ENCODE measurements at places on chromosomes 1 and 21.

- DNase-seq, result no peak
Measured at GRCh38 chr1:36711480-36711879, 228.8 kb upstream of the CSF3R start.

DNA sequence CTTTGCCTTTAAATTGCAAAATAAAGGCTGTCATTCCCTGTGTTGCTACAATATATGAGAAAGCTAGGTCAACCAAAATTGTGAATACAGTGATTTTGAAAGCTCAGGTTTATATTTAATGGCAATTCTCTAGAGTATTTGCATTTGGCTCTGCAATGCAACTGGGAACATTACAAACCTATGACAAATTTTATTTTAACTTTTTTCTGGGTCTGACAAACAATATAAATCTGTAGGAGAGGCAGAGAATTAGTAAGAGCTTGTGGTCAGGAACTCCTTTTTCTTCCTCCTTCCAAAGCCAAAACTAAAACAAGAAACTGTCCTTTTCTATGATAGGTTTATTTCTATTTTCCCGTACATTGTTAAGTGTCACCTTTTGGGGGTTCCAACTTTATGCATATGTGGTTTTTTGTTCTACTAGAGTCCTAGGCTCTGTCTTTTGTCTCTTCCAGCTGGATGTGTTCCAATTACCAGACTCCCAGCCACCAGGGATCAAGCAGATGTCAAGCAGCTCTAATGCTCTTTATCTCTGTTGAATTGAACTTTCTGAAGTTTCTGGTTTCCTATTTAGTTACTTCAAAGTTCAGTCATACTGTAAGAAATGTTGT, 106.9 kb downstream of the ASH1L start:
- DNase-seq, result no peak

DNA sequence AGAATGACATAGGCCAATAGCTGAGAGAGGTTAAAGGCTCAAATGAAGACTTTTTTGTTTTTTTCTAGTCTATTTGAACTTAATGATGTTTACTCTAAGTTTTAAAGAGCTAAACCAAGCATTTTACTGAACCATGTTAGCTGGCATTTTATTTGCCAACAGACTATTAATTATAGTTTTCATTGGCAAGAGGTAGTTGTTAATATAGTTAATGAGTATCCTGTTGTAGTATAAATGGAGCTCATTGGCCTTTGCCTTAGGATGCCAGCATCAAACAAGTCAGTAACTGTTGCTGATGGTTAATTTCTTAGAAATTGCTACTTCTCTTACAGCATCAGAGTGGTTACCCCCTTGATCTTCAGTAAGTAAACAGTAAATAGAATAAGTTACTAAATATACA, 339.0 kb upstream of the B3GALT2 start:
- no peak for DNase-seq

- DNase-seq, result no peak
Measured at GRCh38 chr1:208717525-208717924, 473.3 kb upstream of the PLXNA2 start.

GRCh38 chr21:42218836-42219605, at the start of gene ABCG1:
ABCG1 (plus strand) TSS chr21:42219140; CDS start chr21:42219263, 123 bp downstream.
- peak; percentile 73 for DNase-seq

DNA sequence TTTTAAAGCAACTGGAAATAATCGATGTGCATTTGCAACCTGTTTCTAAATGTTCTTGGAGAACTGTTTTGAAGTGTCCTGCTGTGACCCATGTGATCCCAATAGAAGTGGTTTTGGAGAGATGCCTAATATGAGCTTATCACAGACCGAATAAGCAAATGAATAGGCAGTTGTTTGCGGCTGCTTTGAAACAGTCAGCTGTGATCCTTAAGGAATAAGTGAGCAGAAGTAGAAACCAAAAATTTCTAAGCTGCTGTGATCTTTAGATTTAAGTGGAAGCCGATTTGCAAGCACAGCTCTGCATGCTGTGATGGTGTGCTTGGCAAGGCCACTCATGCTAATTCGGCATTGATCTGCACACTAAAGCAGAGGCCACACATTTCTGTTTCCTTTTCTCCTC, 329.5 kb upstream of the DUSP10 start:
- no peak for DNase-seq

DNA sequence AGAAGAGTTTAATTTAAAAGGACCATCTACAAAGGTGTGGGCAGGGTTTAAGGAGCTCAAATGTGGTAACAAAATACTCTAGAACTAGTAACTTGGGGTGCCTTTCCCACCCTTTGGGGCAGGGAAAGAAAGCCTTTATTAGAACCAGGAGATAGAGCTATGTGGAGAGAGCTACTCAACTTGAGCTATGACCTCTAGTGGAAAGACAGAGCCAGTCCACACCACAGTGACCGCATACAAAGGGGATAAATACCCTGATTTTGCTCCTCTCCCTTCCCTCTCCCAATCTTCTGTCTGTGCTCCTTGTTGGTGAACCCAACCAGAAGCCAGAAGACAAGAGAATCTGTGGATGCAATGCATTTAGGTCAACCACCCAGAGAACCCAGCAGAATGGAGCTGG, 54.4 kb upstream of the JAK1 start:
- no peak for DNase-seq

DNA sequence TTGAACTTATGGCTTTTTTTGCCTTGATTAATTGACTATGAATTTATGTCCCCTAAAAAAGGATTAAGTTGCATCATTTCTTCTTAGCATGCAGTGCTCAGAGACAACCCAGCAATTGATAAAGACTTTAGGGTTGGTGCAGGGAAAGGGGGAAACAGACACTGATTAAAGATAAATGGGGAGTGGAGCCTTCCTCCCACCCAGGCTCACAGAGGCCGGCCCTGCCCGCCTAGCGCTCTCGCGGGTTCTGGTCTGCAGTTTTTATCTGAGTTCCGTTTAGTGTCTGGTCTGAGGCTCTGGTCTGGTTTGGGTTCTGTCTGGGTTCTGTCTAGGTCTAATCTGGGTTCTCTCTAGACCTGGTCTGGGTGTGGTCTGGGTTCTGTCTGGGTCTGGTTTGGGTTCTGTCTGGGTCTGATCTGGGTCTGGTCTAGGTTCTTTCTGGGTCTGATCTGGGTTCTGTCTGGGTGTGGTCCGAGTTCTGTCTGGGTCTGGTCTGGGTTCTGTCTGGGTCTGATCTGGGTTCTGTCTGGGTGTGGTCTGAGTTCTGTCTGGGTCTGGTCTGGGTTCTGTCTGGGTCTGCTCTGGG, 48.1 kb downstream of the ABCG1 start:
- DNase-seq, result no peak

GRCh38 chr1:1869469-1869868, 21.4 kb downstream of the GNB1 start:
- DNase-seq, result no peak

GRCh38 chr1:147264158-147264768, 21.8 kb downstream of the CHD1L start:
- DNase-seq, result no peak

DNA sequence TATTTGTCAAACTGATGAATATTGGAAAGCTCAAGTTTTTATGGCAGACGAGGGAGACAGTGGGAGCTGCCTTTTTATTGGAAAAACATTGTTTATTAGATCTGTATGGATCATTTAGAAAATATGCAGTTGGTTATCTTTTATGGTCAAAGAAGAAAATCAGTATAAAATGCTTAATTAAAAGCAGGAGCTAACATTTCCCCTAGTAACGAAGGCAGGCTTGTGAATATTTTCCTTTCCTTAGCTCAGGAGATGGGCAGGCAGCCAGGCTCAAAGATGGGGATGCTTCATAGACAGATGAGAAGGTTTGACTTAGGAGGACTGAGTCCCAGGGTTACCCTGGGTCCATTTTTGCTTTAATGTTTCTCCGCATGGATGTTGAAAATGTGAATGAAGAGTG, 26.0 kb downstream of the ROR1 start:
- DNase-seq, result no peak

- DNase-seq, result no peak
Measured at GRCh38 chr1:154862907-154863306, 7.2 kb downstream of the KCNN3 start.

DNA sequence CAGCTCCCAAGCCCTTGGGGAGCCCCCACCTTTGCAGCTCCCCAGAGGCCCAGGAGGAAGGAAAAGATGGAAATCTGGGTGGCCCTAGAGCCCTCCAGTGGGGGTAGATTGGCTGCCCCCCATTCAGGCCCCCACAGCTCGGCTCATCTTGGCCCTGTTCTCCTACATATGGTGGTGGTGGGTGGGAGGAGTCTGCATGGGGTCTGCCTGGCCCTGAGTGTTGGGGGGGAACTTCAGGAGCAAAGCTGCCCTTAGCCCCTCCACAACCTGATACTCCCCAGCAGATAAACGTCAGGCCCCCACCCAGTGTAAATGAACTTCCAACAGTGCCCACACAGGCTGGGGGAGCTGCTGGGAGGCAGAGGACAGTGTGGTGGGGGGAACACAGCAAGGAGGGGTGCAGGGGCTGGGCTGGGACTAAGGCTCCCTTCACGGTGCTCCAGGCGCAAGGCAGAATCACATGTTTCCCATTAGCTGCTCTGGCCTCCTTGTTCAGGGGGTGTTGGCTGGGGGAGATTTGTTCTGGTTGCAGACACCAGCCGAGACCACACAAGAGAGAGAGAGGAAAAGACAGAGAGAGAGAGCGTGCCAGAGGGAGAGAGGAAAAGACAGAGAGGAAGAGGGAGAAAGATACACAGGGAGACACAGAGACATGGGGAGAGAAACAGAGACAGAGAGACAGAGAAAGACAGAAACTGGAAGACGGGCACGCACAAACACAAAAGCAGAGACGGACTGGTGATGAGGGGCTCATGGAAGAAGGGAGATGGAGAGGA, 42.6 kb downstream of the AHDC1 start:
- no peak for DNase-seq

DNA sequence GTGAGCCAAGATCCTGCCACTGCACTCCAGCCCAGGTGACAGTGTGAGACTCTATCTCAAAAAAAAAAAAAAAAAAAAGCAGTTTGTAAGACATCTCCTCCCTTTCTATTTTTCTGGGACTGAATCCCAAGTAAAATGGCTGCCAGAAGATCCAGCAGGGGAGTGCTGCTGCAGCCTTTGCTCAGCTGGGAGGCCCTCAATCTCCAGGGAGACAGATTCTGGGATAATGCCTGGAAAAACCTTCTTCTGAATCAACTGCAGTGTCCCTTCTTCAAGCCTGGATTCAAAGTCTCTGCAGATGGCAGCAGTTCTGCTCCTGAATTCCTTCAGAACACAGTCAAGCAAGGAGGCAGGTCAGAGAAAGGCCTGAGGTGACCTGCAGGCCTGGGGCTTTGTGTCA, 191.0 kb upstream of the NRIP1 start:
- DNase-seq, result no peak

DNA sequence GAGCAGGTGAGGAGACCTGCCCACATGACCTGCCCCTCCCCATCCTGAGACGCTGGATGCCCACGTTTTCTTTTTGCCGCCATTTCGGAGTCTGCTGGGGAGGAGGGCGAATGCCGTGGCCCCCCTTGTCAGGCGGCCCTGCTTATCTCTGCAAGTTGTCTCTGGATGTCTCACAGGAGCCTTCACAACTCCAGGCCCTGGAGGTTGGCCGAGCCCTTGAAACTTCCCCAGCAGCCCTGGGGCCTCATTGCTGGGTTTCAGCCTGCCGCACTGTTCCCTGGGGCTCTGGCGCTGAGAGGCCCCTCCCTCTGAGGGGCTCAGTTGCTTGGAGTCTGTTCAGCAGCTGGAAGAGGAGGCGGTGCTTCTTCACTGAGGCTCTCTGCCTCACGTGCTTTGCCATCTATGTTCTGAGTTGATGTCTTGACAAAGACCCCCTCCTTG, 29.8 kb upstream of the ZBTB21 start:
- no peak for DNase-seq

- no peak for DNase-seq
Measured at GRCh38 chr1:181128592-181129497, 40.3 kb downstream of the IER5 start.

- DNase-seq, result peak; percentile 57
Measured at GRCh38 chr1:160665330-160666078, 18.7 kb upstream of the SLAMF1 start.

GRCh38 chr1:18542351-18542750, 61.6 kb downstream of the KLHDC7A start:
- DNase-seq, result no peak

GRCh38 chr1:73491621-73492020, 706.4 kb downstream of the LRRIQ3 start:
- DNase-seq, result no peak

- DNase-seq, result no peak
Measured at GRCh38 chr1:165737196-165737595, 31.5 kb downstream of the TMCO1 start.

DNA sequence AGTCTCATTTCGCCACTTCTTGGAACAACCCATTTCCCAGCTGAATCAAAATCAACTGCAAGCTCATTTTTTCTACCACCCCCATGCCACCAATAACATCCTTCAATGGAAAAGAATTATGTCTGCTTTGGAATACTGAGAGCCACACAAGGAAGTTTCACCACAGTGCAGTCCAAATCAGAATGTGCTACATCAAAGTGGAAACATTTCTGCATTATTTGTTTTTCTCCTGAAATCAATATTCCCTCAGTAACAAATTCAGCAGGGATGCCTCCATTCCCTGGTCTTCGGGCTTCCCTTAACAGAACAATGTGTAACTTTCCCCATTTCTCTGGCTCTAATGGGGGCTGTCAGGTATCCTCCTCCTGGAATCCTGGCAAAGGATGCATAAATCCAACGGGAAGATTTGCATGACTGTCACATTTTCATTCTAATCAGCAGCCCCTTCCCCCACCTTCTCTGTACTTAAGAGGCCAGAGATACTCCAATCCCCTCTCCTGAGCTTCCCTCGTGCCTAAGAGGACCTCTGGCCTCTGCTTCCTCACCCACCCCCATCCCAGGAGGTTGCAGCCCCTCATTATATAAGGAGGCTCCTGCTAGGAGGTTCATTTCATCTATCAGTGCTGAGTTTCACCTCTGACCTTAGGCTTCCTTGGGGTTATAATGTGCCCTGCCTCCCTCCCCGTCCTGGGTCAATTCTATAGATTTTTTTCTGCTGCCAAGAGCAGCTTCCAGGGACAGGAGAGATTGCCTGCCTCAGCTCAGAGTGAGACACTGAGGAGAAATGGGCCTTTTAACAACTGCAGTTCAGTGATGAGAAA, 201.1 kb downstream of the OMA1 start:
- DNase-seq, result no peak

GRCh38 chr1:37097731-37098130, 63.4 kb upstream of the GRIK3 start:
- DNase-seq, result no peak

DNA sequence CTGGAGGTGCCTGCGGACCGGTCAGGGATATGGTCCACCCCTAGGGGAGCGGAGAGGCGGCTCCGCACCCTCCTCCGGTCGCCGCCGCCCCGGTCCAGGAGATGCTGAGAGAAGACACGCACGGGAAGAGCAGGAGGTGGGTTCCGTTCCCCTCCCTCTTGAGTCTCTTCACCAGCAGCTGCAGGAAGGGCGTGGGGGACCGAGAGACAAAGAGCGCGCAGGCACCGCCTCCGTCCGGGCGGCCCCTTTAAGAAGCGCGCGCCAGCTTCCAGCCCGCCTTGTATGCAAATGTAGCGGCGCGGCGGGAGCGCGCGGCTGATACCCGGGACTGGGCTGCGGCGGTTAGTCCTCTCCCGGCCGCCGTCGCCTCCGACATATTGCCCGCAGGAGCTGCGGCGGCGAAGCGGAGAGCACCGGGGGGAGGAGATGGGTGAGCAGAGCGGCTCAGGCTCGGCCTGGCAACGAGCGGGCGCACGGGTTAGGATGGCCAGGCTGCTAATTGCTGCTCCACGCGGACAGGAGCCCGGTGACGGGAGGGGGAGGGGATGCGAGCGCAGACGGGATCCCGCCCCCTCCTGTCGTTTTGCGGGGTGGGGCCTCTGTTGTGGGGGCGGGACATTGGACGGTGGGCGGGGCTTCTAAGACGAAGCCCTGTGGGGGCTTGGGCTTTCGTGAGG, at the start of gene TMEM39B:
TSS of gene TMEM39B (plus strand) at position 318 of the 677 bp plus-strand sequence. CDS start at position 427, 109 bp downstream.
- peak; percentile 95 for DNase-seq
